ENCODE measurements at places on chromosomes 5 and 9. TPM values are rescaled to one million over a fixed set of nuclear protein-coding genes. Genes with fewer than 3 reads are reported as not detected.

DNA sequence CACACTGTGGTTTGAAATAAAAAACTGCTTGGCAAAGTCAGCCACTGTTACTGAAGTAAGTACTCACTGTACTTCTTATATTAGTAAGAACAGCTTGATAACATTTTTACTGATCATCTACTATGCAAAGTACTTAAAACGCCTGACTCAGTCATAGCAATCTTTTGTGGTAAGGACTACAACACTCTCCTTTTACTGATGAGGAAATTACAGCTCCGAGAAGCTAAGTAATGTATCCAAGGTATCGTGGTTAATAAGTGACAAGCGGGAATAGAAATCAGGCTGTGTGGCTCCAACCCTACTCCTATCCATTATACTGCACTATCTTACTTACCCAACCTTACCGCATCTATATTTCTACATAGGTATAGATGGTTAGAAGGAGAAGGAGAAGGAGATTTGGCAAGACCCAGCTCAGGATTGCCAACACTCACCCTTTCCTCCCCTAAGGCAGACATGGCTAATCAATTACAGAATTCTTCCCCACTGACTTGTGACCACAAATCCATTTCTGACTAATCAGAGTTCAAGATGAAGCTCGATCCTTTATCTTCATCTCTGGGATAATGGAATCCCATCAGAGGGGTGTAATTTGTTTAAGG, 281.4 kb downstream of the SPOCK1 start:
- no peak for DNase-seq

AQP3 gene
- polyA plus RNA-seq: 50.0 TPM

- DNase-seq: no peak
Measured at GRCh38 chr5:143341807-143342570, 61.5 kb downstream of the NR3C1 start.

DNA sequence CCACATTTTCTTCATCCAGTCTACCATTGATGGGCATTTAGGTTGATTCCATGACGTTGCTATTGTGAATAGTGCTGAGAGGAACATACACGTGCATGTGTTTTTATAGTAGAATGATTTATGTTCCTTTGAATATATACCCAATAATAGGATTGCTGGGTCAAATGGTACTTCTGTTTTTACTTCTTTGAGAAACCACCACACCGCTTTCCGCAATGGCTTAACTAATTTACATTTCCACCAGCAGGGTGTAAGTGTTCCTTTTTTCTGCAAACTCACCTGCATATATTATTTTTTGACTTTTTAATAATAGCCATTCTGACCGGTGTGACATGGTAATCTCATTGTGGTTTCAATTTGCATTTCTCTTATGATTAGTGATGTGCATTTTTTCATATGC, 82.2 kb upstream of the RFX3 start:
- no peak for DNase-seq

DNA sequence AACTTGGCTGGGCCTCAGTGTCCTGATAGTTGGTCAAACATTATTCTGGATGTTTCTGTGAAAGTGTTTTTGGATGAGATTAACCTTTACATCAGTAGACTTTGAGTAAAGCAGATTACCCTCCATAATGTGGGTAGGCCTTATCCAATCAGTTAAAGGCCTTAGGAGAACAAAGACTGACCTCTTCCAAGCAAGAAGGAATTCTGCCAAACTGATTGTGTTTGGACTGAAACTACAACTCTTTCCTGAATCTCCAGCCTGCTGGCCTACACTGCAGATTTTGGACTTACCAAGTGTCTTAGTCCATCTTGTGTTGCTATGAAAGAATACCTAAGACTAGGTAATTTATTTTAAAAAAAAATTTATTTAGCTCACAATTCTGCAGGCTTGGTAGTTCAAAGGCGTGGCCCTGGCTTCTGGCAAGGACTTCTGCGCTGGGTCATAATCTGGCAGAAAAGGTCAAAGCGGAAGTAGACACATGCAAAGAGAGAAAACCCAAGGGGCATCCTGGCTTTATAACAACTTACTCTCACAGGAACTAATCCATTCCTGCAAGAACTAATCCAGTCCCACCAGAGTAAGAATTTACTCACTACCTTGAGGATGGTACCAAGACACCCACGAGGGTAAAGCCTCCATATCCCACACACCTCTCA, 8.6 kb upstream of the ARHGEF37 start:
- no peak for DNase-seq

- no peak for DNase-seq
Measured at GRCh38 chr5:175021841-175022625, 297.7 kb downstream of the MSX2 start.

FBLL1 gene
- 0.65 TPM for polyA plus RNA-seq
